ENCODE measurements at places on chromosomes 1 and 21.

GRCh38 chr21:45306832-45307571 is 19.3 kb upstream of the POFUT2 start:
- peak; percentile 91 for DNase-seq

DNA sequence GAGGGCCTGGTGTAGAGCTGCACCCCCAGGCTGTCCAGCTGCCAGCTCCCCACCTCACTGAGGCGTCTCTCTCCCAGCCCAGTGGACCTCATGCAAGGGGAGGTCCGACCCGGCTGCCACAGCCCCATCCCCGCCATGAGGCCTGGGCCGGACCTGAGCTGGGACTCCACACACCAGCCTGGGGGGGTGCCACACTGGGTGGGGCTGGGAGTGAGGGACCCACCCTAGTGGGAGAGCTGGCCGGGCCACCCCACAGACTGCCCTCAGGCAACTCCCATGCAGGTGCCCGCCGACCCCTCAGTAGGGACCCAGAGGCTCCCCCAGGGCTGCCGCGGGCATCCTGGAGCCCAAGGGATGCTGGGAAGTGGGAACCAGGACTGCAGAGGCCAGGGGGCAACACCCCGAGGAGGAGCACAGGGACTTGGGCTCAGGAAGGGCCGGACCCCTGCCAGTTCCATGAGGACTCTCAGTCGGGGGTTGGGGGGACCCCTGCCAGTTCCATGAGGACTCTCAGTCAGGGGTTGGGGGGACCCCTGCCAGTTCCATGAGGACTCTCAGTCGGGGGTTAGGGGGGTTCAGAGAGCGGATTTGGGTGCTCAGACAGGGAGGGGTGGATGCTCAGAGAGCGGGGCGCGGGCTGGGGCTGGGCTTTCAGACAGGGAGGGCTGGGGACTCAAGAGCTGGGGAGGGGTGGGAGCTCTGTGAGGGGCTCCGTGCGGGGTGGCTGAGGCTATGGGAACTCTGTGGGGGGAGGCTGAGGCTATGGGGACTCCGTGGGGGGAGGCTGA is 1.2 kb upstream of the RNF223 start:
- no peak for DNase-seq

- DNase-seq = no peak
These were observed 17.0 kb upstream of the TCEA3 start for GRCh38 chr1:23441446-23442148.

GRCh38 chr1:100606438-100606837 is 68.5 kb downstream of the GPR88 start:
- peak; percentile 74 for DNase-seq

- DNase-seq = peak; percentile 94
These were observed at the start of gene FAM43B for GRCh38 chr1:20551945-20552727. Gene FAM43B, plus strand, starts transcription at chr1:20552573. Its CDS starts 401 bp downstream, at chr1:20552974.

- DNase-seq = no peak
These were observed 211.0 kb downstream of the PDE4B start for GRCh38 chr1:66003690-66004089.
